ENCODE measurements at places on chromosomes 4 and X.

- DNase-seq, result no peak
These were observed 54.6 kb upstream of the GPR78 start for GRCh38 chr4:8525383-8526120.

DNA sequence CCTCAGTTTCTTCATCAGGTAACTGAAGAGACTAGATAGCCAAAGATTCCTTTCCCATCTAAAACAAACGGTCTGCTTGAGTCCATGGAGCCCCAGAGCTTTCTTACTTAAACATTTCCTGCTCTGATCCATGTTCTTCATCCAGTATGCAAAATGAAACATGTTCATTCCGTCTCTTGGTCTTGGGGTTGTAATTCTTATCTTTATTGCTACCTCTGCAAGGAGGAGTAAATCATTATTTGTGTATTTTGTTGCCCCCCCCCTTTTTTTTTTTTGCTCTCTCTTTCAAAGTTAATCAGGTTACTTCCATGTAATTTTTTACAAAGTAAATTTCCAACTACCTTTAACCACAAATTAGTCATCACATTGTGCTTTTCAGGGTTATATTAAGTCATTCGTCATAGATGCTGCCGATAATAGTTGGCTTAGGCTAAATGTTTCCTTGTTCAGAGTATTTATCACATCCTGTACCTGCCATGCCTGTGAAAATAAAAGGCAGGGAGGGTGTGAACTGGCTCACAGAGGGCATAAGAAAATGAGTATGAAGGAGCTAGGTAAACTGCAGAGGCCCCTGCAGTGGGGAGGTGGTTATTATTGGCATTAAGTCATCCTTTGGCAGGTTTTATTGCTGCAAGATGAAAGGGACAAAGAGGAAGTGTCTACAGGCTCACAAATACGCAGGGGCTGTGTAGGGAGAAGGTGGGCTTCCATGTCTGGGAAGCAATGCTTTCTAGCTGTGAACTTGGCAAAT is 76.7 kb upstream of the HS3ST1 start:
- no peak for DNase-seq

GRCh38 chrX:129606918-129607317 is 47.8 kb downstream of the APLN start:
- DNase-seq, result peak; percentile 43

DNA sequence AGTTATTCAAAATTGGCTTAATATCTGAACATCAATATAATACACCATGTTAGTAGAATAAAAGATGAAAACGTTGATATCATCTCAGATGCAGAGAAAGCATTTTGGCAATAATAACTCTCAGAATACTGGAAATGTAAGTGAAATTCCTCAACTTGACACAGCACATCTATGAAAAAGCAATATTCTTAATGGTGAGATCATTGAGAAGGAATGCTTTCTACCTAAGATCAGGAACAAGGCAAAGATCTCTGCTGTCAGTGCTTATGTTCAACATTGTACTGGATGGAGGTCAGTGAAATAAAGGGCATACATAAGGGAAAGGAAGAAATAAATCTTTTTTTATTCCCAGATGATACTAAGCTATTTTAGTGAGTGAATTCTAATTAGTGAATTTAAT is 40.6 kb downstream of the MRPL1 start:
- DNase-seq, result no peak

DNA sequence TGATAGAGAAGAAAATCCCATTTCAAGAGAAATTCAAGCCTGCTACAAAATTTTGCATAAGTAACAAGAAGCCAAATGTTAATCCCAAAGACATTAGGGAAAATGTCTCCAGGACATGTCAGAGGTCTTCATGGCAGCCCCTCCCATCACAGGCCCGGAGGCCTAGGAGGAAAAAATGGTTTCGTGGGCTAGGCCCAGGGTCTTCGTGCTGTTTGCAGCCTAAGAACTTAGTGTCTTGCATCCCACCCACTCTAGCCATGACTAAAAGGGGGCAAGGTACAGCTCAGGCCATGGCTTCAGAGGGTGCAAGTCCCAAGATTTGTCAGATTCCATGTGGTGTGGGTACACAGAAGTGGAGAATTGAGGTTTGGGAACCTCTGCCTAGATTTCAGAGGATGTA is 57.8 kb upstream of the TAPT1 start:
- no peak for DNase-seq

- DNase-seq, result no peak
These were observed 626.8 kb upstream of the GNPDA2 start for GRCh38 chr4:45353161-45353560.

- DNase-seq, result no peak
These were observed 59.0 kb downstream of the ZNF827 start for GRCh38 chr4:145879598-145879997.

GRCh38 chr4:121980643-121981042 is 28.8 kb upstream of the TRPC3 start:
- no peak for DNase-seq

DNA sequence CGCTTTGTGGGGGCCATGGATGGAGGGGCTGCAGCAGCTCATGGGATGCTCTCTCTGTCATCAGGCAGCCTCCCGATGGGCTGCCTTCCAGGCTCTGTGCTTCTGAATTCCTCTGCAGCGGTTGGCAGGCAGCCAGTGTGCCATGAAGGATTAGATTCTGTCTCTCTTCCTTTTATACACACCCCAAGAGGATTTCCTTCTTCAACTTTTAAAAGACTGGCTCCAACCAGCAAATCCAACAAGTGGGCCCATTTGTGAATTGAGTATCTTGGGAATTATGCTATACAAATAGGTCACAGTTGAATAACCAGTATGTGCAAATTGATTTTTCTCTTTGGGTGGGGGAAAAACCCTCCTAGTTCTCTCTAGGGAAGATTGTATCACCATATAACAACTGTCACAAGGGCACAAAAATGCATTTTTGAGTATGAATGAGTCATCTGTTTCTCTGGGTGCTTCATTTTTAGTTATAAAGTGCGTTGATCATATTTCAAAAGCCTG is 96.8 kb upstream of the FAT1 start:
- no peak for DNase-seq

DNA sequence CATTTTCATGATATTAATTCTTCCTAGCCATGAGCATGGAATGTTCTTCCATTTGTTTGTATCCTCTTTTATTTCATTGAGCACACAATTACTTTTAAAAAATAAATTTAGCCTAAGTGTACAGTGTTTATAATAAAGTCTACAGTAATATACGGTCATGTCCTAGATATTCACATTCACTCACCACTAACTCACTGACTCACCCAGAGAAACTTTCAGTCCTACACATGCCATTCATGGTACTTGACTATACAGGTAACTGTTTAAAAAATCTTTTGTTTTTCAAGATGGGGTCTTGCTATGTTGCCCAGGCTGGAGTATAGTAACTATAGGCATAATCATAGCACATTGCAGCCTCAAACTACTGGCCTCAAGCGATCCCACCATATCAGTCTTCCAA is 348.1 kb downstream of the RAPGEF2 start:
- no peak for DNase-seq

- DNase-seq, result no peak
These were observed 69.4 kb upstream of the MAGED1 start for GRCh38 chrX:51824061-51824460.

- peak; percentile 12 for DNase-seq
These were observed 35.1 kb upstream of the CYP2U1 start for GRCh38 chr4:107896158-107896645.

- DNase-seq, result no peak
These were observed 65.6 kb downstream of the DCAF8L1 start for GRCh38 chrX:27915617-27916016.

DNA sequence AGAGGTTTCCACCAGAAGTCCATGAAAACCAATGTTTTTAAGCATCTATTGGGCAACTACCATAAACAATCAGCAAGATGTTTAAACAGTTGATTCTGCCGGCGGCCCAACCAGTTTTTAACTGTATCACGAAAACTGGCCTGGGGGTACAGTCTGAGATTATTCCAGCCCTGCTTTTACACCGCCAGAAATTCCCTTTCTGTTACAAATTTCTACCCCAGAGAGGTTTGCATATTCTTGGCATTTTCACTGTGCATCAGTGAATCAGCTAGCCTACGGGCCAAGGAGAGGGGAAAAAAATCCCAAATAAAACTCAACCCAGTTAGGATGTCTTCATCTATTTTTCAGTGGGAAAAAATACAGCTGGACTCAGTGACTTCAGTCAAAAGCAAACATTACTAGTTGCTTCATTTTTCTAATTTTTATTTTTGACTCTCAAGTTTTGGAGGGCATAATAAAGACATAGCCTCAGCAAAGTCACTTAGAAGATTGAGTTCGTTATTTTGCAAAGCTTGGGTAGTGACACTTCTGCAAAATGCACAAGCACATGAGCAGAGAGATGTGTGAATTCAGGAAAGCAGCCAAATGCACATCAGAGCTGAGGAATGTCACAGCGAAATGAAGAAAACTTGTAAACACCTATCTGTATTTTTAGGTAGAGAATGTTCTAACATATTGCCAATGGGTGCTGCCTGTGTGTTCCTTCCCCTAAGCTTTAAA is 167.8 kb upstream of the GK2 start:
- DNase-seq, result no peak

DNA sequence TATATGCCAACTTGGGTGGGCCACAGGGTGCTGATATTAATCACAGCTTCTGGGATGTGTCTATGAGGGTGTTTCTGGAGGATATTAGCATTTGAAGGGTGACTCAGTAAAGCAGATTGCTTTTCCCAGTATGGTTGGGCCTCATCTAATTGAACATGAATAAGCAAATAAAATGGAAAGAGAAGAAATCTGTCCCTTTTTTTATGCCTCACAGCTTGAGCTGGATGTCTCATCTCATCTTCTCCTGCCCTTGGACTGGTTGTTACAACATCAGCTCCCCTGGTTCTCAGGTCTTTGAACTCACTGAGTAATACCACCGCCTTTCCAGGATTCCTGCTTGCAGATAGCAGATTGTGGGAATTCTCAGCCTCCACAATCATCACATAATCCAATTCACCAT is 1149.2 kb downstream of the PCDH18 start:
- DNase-seq, result no peak

DNA sequence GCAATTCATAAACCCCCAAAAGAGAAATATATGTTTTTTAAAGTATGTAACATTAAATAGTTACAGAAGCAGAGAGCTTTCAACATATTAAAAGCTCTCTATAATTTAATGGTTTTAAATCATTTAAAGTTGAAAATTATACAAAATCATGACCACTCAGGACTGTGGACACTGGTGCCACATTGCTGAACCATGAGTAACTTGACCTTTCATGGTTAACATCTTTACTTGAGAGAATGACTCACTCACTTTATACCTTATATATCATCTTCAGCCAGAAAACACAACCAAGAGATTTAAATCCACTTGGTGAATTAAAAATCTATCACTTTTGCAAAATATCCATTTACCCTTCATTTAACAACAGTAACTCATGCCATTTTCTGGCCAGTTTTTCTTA is 584.3 kb upstream of the SMIM31 start:
- no peak for DNase-seq

DNA sequence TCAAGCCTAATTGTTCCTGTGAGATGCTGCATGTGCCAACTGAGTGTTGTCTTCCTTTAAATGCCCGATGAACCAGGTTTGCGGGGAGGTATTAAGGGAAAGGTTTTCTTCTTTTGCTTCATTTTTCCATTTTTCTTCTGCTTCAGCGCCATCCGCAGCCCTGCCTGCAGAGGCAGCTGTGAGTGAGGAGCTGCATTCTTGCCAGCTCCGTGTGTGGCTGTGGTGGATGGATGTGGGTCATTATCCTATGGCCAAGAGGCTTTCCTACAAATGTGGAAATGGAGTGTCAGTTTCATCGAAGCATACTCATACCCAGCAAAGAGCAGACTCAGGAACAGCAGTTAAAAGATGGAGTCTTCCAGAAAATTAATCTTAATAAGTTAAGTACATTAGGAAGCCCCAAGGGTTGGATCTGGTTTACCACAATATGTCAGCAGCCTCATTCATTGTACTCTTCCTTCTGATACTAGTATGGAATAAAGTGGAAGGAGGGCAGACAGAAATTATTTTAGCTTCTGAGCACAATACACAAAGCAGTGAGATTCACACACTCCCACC is 37.6 kb downstream of the TNIP3 start:
- no peak for DNase-seq

DNA sequence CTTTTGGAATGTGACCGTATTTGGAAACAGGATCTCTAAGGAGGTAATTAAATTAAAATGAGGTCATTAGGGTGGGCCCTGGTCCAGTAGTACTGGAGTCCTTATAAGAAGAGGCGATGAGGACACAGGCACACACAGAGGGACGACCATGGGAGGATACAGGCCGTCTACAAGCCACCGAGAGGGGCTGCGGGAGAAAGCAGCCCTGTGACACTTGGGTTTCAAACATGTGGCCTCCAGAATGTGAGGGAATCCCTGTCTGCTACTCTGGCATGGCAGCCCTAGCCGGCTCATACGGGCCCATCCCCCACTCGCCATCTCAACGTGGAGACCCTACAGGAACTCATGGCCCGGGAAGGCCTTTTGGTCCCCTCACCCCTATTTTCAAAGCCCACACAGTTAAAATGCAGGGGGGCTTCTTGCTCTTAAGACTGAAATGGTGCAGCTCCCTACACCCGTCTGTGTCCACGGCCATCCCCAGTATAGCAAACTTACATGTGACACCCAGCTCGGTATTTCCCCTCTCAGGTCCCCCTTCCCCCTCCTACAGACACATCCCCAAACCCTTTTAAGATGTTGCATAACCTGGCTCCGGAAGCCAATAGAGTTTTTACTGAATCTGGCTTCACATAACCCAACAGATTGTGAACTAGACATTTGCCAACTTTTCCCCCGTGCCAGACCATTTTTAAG is 124.1 kb upstream of the TBL1X start:
- DNase-seq, result no peak

DNA sequence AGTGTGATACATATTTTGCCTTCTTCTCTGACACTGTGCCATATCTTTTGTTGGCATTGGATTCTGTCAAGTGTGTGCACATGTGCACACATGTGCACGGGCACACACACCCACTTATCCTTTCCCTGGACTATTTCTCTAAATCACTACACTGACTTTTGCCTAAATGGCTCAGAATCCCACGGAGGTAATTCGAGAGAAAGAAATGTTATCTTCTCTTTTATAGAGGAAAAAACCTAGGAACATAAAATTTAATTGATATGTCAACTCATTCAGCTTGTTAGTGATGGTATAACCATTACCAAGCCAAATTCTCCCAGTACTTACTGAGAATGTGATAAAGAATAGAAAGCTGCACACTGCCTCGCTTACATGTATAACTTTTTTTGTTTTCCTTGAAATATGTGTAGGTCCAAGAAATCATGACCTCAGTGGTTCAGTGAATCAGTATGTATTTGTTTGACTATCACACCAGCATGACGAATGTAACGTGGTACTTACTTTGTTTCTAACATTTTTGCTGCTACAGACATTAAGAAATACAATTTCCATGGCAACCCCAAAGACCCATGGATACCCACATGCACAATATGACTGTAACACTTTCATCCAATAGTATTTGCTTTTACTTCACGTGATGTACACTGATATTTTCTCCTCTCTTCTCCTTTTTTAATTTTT is 163.0 kb downstream of the PCDH7 start:
- DNase-seq, result no peak

- DNase-seq, result no peak
These were observed 194.8 kb downstream of the AFF2 start for GRCh38 chrX:148695255-148695654.

- DNase-seq, result no peak
These were observed 264.5 kb downstream of the RCHY1 start for GRCh38 chr4:75249739-75250138.
